ENCODE measurements at places on chromosomes 7 and 10.
A peak's percentile ranks its signal among the peaks of the same experiment; 100 is the strongest.

DNA sequence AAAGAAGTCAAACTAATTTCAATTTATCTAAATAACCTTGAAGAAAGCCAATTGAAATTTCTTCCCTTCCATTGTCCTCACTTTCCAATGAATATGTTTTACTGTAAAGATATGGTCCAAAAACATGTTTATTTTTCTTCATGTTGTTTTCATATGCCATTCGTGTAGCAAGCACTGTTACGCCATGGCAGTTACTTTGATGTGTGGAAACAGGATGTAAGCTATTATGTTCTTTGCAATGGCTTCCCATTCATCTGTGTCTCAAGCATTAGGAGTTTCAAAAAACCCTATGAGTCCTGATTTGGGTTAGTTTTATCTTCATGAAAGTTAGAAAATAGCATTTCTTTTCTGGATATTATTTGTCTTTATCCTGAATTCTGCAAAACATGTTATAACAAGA lies 31.0 kb downstream of the GPR141 start:
- no peak for DNase-seq

DNA sequence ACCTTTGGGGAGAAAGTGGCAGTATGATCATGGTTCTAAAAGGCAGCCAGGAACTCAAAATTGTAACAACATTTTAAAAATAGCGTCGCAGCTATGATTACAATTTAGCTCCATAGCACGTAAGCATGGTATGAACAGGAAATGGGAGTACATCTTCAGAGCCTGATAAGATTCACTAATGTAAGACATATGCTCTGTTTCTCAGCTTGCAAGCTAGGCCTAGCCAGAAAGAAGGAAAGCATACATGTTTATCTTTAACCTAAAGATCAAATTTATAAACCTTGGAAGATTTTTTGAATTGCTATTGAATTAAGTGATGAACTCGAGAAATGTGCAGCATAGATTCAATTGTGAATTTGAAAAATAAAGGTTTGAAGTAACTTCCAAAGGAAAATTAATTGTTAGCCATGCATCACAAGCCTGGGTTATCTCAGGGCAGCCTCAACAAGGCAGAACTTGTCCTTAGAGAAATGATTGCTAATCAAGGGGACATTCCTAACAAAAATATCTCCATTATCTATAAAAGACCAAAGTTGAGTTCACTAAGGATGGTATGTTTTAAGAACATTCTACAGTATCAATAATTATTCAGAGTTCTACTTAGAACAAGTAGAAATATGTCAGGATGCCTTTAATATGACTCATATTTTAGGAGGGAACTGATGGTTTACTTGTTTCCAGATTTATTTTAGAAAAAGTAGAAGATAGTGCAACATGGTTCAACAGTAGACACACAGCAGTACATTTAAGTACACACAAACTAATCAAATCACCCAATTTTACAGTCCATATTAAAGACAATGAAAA lies 38.8 kb upstream of the SEPTIN7 start:
- DNase-seq: no peak

DNA sequence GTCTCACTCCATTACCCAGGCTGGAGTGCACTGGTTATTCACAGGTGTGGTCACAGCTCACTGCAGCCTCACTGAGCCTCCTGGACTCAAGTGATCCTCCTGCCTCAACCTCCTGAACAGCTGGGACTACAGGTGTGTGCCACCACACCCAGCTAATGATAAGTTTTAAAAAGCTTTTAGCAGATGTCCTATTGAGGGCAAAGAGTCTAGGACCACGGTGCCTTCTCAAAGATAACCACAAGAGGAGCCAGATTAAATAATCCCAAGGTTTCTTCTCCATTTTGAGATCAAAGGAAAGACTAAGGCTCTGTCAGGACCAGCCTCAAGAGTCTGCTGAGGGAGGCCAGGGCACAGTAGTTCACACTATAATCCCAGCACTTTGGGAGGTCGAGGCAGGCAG lies 4.7 kb downstream of the ATP5MF start:
- no peak for DNase-seq

GRCh38 chr10:119772334-119772733 lies 46.5 kb downstream of the INPP5F start:
- no peak for DNase-seq

- peak; percentile 52 for DNase-seq
Measured at GRCh38 chr10:100969187-100970075, at the start of gene SEMA4G. Gene SEMA4G, plus strand, starts transcription at chr10:100969504. Its CDS starts 3,409 bp downstream, at chr10:100972913.

GRCh38 chr10:43749145-43749576 lies 100.5 kb upstream of the ZNF32 start:
- no peak for DNase-seq

DNA sequence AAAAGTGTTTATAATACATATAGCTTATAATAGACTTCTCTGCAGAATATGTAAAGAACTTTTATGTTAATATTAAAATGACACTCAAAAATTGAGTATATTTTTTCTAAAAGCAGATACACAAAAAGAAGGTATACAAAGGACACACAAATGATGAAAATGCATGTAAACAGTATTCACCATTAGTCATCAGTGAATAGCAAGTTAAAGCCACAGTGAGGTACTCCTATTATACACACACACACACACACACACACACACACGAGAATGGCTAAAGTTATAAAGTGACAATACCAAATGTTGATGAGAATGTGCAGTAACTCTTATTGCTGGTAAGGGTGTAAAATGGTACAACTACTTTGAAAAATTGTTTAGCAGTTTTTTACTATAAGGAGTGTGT lies 92.9 kb downstream of the ITGB1 start:
- no peak for DNase-seq

GRCh38 chr10:113859261-113859660 lies 4.8 kb downstream of the NHLRC2 start:
- DNase-seq: no peak

DNA sequence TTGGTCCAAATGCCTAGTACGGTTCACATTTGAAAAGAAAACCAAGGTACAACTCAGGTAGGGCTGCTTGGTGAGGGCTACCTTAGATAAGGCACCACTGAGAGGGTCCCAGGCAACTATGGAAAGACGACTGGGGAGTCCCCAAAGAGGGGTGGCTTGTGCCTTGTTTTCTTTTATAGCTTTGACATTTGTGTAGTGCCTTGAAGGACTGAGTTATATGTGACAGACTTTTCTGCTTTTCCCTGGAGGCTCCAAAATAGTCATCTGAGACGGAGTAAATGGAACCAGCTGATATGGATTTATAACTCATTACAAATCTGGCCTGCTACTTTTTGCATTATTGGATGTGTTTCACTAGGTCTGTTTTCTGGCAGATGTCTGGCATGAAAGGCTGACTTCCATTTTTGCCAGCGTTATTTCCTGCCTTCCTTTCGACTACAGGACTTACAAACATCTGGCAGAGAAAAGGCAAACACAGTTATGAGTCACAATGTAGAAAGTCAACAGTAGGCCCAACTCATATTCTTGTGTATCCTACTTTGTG lies 88.2 kb upstream of the IMMP2L start:
- DNase-seq: no peak

GRCh38 chr10:97371696-97372095 lies 29.4 kb downstream of the RRP12 start:
- DNase-seq: no peak

- peak; percentile 2 for DNase-seq
Measured at GRCh38 chr10:46550076-46550790, 6.2 kb downstream of the GPRIN2 start.

DNA sequence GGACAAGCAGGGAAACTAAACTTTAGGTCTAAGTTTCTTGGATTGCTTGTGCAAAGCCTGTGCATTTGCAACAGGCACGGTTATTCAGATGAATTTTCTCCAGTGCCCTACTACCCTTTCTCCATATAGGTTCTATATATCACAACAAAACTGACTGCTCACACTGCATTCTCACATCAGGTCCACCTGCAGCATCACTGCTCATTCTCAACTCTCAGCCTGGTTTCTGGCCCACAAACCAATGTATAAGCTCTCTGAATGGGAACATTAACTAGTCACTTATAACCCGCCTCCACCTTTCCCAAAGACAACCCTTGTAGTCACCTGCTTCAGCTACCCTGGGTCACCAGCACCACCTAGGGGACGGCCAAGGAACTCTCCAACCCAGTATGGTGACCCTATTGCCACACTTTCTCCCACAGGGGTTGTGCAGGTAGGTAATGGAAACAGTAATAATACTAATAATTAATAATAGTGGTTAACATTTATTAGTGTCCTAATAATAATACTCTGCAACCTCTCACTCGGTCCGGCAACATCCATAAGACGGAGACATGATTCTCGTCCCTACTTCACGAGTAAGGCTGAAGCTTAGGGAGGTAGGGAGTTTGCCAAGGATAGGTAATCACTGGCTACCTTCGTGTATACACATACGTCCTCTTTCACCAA lies 97.3 kb downstream of the CLEC2L start:
- peak; percentile 80 for DNase-seq

- DNase-seq: no peak
Measured at GRCh38 chr10:38094927-38095574, 914 bp downstream of the ZNF37A start.

GRCh38 chr10:64731016-64731415 lies 1209.8 kb downstream of the REEP3 start:
- DNase-seq: no peak

DNA sequence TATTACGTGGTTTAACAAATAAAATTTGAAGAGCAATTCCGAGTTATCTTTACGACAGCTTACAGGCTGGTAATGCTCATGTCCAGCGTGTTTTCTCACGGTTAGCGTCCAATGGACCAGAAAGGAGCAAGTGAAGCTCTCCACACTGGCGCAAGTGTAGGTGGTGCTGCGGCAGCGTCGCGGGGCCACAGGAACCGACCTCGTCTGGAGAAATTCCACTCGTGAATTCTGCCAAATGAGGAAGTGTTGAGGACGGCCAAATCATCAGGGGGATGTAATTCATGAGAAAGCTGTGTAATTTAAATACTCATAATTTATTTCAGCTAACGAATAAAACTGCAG lies 350 bp upstream of the ZNF37A start:
- no peak for DNase-seq

- no peak for DNase-seq
Measured at GRCh38 chr10:74681917-74682627, 144.3 kb upstream of the KAT6B start.

GRCh38 chr7:12715372-12716133 lies 28.1 kb downstream of the ARL4A start:
- peak; percentile 42 for DNase-seq

DNA sequence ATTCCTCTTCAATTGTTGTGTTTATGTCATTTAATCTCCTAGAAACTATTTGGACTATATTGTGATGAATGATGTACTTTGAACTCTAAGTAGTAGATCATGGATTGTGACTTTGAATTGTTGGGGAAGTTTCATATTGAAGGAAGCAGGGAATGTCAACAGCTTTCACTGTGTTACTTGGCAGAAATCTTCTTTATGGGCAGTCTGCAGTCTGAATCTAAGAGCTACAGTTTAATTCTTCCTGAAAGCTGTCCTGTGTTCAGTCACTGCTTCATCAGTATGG lies 91.6 kb downstream of the PPP1R9A start:
- DNase-seq: no peak

- DNase-seq: peak; percentile 82
Measured at GRCh38 chr10:128150045-128150493, 23.8 kb upstream of the MKI67 start.

DNA sequence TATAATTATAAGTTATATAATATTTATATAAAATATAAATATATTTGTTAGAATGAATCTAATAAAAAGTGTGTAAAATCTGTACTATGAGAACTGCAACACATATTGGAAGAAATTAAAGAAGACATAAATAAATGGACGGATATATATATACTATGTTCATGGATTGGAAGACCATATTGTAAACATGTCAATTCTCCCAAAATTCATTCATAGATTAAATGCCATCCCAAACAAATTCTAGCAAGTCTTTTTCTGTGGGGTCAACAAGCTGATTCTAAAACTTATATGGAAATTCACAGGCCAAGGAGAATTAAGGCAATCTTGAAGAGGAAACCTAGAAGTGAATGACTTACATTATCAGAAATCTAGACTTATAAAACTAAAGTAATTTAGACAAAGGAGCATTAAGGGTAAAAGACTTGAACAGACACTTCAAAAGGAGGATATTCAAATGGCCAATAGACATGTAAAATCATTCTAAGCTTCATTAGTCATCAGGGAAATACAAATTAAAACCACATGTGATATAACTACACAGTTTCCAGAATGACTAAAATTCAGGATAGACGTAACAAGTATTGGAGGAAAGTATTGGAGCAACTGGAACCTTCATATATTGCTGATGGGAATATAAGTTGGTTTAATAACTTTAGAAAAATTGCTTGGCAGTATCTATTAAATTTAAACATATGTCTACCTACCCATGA lies 225.9 kb downstream of the EMX2 start:
- no peak for DNase-seq

GRCh38 chr7:15845868-15846267 lies 159.4 kb upstream of the MEOX2 start:
- DNase-seq: no peak

GRCh38 chr10:88433565-88434186 lies 149.4 kb downstream of the RNLS start:
- DNase-seq: no peak

DNA sequence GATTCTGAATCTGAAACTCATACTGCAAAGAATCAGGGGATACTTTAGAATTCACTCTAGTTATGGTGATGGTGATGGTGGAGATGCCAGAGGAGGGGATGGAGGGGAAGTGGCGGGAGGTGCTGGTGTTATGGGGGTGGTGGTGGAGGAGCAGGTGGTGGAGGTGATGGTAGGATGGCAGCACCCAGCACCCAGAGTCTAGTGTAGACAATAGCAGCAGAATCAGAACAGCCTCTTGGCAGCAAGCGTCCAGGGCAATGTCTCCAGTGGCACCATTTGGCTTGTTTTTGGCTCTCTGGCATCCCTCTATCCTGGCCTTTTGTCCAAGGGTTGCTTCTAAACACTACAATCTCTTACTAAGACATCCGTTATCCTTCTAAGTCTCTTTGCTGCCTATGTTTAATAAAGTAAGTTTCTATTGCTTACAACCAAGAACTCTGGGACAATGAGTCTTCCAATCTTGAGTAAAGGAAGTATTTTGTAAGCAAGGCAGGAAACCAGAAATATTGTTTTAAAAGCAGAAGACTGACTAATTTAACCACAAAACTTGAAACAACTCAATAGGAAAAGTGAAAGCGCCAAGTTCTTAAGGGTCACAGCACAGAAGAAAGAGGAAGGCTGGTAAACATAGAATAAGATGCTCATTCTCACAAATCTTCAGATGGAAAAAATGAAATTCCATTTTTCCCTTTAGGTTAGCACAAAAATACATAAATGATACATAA lies 42.4 kb upstream of the GDF10 start:
- DNase-seq: no peak

- no peak for DNase-seq
Measured at GRCh38 chr7:54689394-54690049, 69.5 kb downstream of the SEC61G start.

DNA sequence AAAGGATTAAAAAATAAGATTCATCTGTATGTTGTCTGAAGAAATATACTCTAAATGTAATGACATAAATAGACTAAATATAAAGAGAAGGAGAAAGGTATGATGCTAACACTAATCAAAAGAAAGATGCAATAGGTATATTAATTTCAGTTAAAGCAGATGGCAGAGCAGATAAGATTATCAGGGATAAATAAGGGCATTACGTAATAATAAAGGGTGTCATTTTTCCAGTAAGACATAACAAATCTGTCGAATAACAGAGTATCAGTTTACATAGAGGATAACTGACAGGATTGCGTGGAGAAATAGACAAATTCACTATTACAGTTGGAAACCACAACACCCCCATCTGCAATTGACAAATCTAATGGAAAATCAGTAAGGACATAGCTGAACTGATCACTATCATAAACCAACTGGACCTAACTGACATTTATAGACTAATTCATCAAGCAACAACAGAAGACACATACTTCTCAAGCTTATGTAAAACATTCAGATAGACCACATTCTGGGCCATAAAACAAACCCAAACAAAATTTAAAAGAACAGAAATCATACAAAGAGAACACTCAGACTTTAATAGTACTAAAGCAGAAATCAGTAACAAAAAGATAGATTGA lies 384.1 kb upstream of the COBL start:
- no peak for DNase-seq
